ENCODE measurements at places on chromosomes 7 and 10. TPM values are rescaled to one million over a fixed set of nuclear protein-coding genes. Genes with fewer than 3 reads are reported as not detected.

DNA sequence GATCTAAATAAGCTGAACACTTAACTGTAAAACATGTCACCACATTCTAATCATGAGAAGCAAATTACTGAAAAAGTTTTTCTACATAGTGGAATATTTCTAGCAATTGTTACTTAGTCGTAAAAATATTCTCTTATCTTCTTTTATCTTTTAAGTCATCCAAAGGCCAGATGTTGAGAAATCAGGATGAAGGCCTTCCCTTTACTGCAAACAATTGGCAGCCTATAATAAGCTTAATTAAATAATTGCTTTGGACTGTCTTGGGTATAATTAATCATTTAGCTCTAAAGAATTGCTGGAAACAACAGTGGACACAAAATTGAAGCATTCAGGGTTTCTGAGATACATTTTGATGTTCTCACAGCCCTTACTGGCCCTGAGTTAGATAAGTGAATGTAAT lies 226.5 kb downstream of the FANK1 start:
- H3K4me3 ChIP-seq: no peak overlapping the region
- no peak for DNase-seq
- H3K36me3 ChIP-seq: no peaks in the 10 kb centered on the region
- H3K27ac ChIP-seq: no peak overlapping the region

GRCh38 chr7:95628831-95629439 lies 32.6 kb upstream of the PDK4 start:
- DNase-seq: no peak
- H3K27me3 ChIP-seq: no peaks in the 10 kb centered on the region
- no peaks in the 10 kb centered on the region for H3K36me3 ChIP-seq
- H3K27ac ChIP-seq: no peak overlapping the region

DNA sequence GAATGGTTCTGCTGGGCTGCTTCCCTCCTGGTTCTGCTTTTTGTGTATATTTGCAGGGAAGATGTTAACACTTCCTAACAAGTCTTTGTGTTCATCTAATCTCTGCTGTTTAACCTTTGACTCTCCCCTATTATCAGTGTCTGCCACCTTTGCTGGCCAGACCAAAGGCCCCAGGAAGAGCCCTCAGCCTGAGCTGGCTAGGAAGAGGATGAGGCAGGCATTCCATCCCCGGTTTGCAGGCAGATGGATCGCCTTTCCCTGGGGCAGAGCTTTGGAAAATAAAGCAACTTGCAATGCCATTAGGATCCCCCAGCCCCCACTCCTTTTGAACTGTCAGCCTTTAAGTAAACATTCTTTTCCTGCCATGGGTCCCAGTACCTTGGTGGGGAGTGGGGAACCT lies 19.0 kb downstream of the DPCD start:
- no peaks in the 10 kb centered on the region for H3K4me1 ChIP-seq
- H3K36me3 ChIP-seq: no peaks in the 10 kb centered on the region
- H3K27me3 ChIP-seq: no peaks in the 10 kb centered on the region
- H3K4me3 ChIP-seq: no peak overlapping the region

The RBM20 gene
- total RNA-seq: not detected

GRCh38 chr7:139875821-139876241 lies 46.8 kb downstream of the TBXAS1 start:
- no peaks in the 10 kb centered on the region for H3K36me3 ChIP-seq
- H3K4me1 ChIP-seq: no peaks in the 10 kb centered on the region
- H3K27me3 ChIP-seq: no peaks in the 10 kb centered on the region
- peak; percentile 33 for DNase-seq

- H3K27me3 ChIP-seq: no peaks in the 10 kb centered on the region
- no peak for DNase-seq
- no peak overlapping the region for H3K4me3 ChIP-seq
- no peak overlapping the region for H3K27ac ChIP-seq
- no peaks in the 10 kb centered on the region for H3K36me3 ChIP-seq
- no peaks in the 10 kb centered on the region for H3K4me1 ChIP-seq
These were observed 11.6 kb downstream of the GATA3 start for GRCh38 chr10:8066124-8066523.
